Muscle of arm (tissue), 14 donors: ENCODE measurements at places on chromosomes 16 and 17.

DNA sequence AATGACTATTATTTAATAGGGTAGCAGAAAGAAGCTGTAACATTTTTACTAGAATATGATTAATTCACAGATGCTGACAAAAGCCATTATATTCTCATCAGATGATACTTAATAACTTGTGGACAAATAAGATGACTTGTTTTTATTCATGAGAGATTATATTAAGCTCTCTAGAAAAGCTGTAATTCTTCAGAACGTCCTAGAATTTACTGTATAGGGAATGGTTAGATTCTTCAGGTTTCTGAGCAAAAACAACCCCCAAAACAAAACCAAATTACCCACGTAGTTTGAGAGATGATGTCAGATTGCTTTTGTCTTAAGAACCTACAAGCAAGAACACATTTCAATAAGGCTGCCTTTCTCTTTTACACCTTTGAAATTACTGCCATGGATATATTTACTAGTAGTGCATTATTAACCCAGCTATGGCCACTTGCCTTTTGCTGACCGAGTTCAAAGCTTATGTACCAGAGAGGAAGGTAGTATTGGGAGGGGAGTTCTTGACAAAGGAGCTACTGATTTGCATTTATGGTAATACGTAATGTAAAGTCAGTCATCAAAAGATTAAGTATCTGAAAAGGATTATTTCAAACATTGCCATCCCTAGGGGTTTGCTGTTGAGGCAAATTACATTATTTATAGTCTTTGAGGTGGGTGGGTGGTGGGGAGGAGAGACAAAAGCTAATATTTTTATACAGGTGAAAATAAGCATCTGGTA is 51.7 kb downstream of the NLK start:
- DNase-seq = no peak

DNA sequence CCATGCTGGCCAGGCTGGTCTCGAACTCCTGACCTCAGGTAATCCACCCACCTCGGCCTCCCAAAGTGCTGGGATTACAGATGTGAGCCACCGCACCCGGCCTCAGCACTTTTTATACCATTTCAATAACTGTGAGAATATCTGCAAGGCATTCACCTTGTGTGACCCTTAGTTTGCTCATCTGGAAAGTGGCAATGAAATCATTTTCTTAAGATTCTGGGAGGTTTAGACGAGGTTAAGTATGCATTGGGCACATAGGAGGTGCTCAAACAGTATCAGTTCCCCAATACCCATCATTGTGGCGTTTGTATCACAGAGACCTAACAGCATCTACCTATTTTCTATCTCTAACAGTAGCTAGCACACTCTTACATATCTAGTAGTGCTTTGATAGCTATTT is 481.9 kb upstream of the ERCC4 start:
- no peak for DNase-seq

GRCh38 chr17:71339206-71339605 is 781.6 kb upstream of the SOX9 start:
- DNase-seq = no peak

DNA sequence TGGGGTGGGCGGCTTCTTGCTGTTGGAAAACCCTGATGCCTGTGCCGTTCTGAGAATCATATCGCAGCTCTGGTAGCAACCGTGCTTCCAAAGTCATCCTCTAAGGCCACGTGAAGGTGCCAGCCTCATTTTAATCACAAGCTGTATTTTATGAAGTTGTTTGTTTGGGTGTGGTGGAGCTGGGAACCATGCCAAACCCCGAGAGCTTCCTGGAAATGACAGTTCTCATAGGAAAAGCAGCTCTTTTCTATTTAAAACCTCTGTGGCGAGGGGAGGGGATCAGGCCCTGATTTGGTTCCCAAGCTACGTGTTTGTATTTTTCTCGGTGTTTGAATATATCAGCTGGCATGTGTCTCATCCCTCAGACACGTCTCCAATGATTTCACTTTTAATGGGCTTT is 21.7 kb downstream of the KNOP1 start:
- DNase-seq = peak; percentile 70

DNA sequence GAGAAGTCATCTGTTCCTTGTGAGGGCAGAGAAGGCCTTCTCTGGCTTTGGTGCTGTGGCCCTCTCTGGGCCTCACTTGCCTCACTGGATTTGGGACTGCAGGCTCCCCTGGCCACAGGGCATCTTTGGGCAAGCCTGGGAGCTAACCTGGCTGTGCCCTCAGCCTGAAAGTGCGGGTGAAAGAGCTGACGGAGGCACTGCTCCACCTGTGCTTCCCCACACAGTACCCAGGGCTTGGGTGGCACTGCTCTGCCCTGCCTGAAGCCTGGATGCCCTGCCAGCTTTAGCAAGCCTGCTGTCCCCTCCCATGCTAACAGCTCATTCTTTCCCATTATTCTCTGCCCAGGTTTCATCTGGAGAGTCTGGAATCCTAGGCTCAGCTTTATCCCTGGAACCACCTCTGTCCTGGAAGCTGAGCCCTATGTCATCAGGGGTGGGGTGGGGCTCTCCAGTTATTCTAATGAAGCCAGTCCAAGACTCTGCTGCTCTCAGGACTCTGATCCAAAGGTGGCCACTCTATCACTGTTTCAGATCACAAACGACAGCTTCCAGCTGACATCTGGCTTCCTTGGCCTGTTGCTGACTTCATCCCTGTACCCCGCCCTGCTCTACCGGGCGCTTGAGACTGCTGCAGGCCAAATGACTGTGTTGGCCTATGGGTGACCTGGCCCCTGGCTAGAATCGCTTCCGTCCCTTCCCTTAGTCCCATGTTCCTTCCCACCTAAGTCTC is 29.3 kb downstream of the HIC1 start:
- peak; percentile 83 for DNase-seq
